ENCODE measurements at places on chromosomes 7 and 10.

- DNase-seq = peak; percentile 19
These were observed 13.5 kb upstream of the SFMBT2 start for GRCh38 chr10:7424315-7424714.

DNA sequence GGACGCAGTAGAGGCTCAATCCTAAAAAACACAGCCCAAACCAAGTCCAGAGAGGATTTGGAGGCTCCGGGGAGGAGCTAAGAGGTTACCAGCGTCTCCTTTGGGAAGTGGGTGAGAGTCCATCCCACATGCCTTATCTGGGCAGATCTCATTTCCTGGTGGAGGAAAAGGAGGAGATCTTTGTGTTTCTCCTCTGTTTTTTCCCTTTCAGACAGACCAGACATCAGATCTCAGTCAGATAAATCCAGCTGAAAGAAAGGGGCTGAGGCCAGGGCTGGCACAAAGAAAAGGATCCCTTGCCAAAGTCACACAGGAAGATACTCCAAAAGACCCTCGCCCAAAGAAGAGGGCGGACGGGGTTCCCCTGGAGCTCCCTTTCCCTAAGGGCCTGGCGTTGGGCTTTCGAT, 58.3 kb upstream of the COMTD1 start:
- DNase-seq = no peak

- DNase-seq = no peak
These were observed 149.8 kb downstream of the LSMEM1 start for GRCh38 chr7:112630565-112630964.

GRCh38 chr7:74498996-74499834, 45.5 kb downstream of the GTF2IRD1 start:
- DNase-seq = no peak

- DNase-seq = no peak
These were observed 2.8 kb downstream of the TDRD1 start for GRCh38 chr10:114181971-114182370.

DNA sequence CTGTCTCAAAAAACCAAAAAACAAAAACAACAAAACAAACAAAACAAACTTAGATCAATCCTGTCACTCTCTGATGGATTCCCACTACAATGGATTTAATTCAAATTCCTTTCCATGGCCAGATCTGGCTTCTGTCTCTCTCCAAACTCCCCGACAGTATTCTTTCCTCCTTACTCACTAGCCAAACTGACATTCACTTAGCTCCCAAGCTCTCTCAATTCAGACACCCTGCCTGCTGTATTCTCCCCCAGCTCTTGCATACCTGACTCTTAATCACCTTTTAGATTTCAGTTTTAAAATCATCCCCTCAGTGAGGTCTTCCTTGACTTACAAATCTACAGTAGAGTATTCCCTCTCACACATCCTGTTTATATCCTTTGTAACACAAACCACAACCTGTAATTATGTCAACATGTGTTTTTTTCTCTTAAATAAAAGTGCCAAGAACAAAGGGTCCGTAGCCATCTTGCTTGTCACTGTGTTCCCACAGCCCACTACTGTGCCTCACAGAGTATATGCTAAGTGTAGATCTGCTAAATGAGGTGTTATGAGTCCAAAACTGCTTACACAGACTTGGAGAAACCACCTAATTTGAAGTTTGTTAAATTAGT, 14.4 kb downstream of the HERPUD2 start:
- DNase-seq = no peak

DNA sequence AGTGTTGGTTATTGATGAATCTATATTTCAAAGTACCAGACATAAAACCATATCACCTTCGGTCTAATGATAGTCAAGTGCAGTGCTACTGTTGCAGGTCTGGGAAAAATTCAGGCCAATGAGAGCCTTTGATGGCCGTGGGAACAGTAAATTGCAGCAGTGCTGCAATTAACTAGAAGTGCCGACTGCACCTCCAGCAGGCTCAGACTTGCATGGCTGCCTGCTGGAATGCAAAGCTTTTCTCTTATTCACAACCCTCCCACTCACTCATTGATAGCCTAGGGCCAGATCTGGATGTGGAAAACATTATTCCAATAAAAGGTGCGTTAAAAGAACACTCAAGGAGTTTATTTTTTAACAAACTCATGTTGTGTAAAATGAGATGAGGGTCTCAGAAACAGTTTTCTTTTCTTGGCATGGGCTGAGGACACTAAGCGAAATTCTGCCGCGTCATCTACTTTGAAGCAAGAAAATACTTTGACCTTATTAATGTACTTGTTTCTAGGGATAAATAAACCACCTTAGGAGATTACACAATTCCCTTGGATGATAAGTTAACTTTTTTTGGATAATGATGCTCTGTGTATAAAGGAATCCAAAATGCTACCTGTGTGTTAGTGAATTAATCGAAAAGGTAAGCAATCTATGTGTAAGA, 17.1 kb downstream of the PLXDC2 start:
- no peak for DNase-seq

GRCh38 chr7:8418629-8419245, 14.7 kb upstream of the NXPH1 start:
- DNase-seq = peak; percentile 75

- no peak for DNase-seq
These were observed 13.1 kb upstream of the SHH start for GRCh38 chr7:155825336-155825735.

DNA sequence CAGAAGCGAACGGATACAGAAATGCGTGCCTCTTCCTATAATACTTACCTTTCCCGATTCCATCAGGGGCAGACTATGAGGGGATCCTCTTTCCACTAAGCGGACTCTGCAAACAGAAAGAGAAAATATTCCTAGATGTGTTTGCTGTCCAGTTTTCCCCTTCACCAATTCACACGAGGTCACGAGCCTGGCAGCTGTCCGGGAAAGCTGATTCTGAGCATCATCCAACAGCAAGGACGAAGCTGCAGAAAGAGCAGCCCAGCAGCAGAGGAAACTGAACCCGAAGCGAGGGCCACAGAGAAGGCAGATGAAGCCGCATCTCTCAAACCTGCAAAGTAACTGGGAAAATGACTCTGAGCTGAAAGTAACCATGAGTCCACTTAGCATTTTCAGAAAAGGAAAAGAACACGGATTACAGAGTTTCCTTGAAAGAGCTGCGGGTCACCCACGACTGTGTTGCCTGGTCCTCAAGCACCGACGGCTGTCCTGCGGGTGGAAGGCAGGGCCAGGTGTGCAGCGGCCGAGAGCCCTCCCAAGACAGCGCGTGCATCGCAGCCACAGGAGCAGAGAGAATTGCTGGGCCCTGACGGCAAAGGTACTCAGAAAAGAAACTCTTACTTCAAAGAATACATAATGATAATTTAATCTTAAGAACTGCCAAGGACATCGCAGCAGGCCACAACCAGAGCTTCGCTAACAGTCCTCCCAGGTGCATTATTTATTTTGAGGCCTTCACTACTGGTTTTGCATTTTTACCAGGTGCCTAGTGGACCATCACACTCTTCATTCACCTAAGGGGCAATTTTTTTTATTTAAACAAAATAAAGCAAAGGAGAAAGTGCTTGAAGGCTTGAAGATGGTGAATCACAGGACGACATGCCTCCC, 153.3 kb downstream of the ZMYND11 start:
- no peak for DNase-seq

DNA sequence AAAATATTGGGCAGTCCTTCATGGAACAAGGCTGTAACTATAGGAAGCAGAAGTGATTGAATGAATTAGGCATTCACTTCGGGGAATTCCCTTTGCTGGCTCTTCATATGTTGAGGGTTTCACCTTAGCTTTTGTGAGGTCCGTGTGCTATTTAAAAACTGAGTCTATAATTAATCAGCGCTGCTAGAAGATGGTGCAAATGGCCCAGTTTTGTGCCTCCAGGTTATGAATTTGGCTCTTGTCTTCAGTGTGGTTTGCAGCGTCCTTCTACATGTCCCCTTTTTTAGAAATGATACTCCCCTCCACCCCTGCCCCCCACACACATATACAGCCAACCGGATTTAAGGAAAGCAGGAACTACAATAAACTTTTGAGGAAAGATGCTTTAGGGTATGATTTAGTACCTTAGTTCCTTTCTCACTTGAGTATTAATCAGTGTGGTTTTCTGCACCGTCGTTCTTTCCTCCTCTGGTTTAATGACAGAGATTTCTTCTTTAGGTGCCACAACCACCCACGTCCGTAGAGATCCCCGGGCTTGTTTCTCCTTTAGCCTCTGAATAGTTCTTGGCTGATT, 110.6 kb upstream of the SAMD8 start:
- DNase-seq = no peak

DNA sequence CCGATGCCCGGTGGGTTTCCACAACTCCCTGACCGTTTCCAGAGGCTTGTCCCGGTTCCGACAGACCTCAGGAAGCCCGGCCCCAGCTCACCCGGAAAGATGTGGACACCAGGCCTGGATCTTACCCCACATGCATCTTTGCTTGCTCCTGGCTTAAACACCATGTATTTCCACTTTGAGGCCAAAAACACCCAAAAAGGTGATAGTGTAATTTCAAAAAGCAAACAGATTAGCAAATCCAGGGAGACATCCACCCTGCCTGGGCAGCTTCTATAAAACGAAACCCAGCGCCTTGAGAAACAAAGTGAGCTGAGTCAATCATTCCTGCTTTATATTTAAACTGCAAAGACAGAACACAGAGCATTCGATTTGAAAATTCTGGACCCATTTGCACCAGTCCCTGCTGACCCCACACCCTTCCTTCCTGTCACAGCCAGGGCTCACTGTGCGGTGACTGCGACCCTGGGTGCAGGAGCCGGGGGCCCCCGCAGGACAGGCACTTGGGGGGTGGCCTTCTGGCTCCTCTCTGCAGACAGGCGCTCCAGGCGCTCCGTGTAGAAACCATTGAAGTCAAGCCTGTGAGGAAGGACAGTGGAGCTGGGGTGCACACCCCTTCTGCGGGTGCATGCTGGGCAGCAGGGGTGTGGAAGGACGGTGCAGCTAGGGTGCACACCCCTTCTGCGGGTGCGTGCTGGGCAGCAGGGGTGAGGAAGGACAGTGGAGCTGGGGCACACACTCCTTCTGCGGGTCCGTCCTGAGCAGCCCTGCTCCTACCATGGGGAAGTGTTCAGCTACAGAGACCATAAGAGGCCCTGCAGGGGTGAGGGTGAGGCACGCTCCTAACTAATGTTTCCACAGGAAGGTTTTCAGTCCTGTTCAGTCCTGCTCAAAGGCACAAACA, 2.9 kb upstream of the ADAM8 start:
- DNase-seq = no peak

DNA sequence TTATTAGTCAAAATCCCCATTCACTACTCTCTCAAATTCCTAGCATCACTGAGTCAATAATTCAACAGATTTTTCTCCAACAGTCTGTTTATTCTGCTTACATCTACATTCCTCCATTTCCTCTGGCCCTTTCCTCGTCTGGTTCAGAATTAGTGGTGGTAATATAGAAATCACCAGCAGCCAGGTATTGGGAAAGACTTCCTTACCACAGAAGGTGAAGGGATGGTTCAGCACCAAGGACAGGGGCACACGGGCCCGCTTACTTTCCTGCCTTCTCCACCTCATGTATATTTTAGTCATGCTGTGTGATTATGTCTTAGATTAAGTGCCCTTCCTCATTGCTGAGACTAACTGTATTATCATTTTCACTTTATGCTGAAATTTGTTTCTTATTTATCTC, 70.4 kb upstream of the APBB1IP start:
- DNase-seq = no peak
